ENCODE measurements at places on chromosomes 11 and 22.
A peak's percentile ranks its signal among the peaks of the same experiment; 100 is the strongest.

GRCh38 chr22:41565403-41566054, 4.7 kb downstream of the CSDC2 start:
- DNase-seq: peak; percentile 45

DNA sequence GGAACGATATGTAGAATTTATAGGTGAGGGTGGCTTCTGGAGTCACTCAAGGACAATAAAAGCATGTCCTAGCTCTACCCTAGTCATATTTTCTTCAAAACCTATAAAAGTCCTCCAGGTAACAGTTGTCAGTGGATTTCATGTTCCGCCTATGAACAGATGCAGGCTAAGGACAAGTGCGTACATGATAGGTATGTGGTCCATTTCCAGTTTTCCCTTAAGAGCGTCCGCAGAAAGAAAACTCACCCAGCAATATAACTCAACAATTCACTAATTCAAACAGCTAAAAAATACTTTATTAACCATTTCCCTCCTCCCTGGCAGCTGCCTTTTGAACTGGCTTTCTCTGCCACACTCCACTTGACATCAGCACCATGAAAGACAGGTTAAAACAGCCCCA, 50.2 kb upstream of the CCDC34 start:
- no peak for DNase-seq

- DNase-seq: no peak
Measured at GRCh38 chr11:130128626-130129025, 31.0 kb upstream of the ST14 start.

GRCh38 chr11:115379528-115379927, 124.7 kb downstream of the CADM1 start:
- no peak for DNase-seq

GRCh38 chr11:112844517-112844916, 116.7 kb upstream of the NCAM1 start:
- DNase-seq: no peak

DNA sequence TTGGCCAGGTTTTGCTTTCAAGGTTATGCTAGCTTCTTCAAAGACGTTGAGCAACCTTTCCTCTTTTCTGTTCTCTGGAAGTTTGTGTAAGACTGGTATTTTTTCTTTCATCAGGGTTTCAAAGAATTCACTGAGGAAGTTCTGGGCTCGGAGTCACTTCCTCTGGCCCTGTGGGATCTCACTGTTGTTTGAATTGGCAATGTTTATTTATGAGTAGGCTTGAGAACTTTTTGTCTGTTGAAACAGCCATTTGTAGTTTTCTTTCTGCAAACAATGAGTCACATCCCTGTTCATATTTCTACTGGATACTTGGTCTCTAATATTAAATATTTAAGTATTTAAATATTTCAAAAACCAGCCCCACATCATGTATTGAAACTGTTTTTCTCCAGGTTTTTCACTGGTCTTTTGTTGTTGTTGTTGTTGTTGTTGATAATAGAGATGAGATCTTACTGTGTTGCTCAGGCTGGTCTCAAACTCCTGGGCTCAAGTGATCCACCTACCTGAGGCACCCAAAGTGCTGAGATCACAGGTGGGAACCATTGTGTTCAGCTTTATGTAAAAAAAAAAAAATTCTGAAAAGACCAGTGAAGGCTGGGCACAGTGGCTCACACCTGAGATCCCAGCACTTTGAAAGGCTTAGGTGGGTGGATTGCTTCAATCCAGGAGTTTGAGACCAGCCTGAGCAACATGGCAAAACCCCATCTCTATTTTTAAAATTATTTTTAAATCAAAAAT, 26.9 kb downstream of the SUSD2 start:
- DNase-seq: no peak

Measured in activated CD8-positive, alpha-beta T cell treated with anti-CD3 and anti-CD28 coated beads, Interleukin-2, amount 10 ng/mL, durations not matched to agents 7 days and 5 days (primary cell).